MV-4-11 (cell line): ENCODE measurements at places on chromosomes 13 and 19.
A peak's percentile ranks its signal among the peaks of the same experiment; 100 is the strongest.

- DNase-seq: no peak
Observed at GRCh38 chr13:99376132-99376531, 68.9 kb upstream of the GPR183 start.

- DNase-seq: no peak
Observed at GRCh38 chr19:28388988-28389387, 824.0 kb downstream of the UQCRFS1 start.

DNA sequence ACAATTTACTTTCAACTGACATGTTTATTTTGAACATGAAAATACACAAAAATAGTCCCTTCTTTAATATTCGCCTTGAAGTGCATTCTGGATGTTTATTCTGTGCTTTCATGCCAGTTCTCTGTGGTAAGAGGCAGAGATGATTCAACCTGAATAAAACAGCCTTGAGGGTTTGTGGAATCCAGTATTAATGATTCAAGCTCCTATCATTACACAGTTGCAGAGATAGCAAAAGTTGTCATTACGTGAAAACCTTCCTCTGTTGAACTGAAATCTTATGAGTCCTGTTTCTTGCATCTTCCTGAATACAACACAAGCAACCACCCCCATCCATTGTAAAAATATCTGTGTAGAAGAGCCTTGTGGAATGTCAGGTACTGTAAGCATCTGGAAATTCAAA, 142.3 kb upstream of the HTR2A start:
- no peak for DNase-seq

DNA sequence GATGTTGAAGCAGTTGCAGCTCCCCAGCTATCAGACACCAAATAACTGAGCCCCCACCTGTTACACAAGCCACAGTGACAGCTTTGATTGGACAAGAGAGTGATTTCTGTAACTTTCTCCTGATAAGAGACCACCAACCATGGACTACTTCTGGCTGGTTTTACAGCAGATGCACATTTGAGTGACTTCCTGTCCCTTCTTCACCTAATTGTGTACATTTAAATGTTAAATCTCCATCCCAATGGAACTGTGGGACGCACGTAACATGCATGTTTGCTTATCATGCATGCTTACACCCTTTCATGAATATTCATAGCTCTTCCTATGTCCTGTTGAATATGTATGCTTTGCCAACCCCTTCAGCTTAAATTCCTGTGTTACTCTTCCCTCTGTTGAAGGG, 6.0 kb upstream of the TNFSF11 start:
- DNase-seq: no peak

DNA sequence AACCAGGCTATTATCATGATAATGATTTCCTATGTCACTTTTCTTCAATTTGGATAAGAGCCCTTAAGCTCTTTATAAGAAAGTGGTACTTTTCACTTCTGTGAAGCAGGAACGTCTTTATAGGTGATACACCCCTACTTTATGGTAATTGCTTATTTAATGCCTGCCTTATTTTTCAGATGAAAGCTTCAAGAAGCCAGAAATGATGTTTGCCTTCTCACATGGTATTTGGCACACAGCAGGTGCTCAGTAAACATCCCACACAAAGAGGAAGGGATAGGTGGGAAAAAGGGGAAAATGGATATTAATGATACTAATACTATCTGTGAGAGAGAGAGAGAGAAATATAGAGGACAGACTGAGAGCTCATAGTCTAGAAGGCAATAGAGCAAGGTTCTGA, 29.0 kb upstream of the WASF3 start:
- DNase-seq: no peak

- peak; percentile 49 for DNase-seq
Observed at GRCh38 chr19:10508707-10509106, 5.6 kb upstream of the KEAP1 start.

GRCh38 chr19:30437869-30438268, 65.7 kb downstream of the ZNF536 start:
- DNase-seq: no peak
